ENCODE measurements at places on chromosomes 3 and 15.

DNA sequence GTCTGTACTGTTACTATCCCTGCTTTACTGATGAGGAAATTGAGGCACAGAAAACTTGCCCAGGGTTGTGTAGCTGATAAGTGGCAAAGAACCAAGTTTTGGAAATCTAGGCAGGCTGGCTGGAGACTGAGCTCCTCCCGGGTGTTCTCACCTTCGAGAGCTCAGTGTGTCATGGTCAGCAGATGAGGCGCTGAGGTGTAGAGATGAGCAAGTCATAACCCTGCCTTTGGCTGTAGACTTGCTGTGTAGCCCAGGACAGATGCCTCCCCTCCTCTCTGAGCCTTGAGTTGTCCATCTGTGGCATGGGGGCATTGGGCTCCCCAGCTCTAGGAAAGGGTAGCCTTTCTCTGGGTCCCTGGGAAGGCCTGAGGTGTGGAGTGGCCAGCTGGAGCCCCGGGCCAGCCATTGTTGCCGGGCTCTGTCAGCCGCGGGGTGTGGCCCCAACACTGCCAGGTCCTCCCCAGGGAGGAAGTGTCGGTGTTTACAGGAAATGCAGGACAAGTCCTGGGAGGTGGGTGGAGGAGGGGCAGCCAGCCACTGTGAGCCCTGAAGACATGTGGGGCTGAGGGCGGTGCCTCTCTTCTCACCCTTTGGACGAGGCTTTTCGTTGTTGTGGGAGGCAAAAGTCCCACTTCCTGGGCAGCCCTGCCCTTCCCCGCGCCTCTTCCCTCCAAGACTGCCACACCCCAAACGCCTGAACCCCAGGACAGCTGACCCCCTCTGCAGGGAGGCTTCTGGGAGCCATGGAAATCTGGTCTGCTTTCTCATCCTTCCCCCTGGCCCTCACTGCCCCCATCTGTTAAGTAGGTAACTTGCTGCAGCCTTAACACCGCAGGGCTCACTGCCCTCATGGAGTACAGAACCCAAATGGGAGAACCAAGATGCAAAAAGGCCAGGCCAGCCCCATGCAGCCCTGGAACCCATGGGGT is 29.1 kb downstream of the FGD5 start:
- DNase-seq: no peak

DNA sequence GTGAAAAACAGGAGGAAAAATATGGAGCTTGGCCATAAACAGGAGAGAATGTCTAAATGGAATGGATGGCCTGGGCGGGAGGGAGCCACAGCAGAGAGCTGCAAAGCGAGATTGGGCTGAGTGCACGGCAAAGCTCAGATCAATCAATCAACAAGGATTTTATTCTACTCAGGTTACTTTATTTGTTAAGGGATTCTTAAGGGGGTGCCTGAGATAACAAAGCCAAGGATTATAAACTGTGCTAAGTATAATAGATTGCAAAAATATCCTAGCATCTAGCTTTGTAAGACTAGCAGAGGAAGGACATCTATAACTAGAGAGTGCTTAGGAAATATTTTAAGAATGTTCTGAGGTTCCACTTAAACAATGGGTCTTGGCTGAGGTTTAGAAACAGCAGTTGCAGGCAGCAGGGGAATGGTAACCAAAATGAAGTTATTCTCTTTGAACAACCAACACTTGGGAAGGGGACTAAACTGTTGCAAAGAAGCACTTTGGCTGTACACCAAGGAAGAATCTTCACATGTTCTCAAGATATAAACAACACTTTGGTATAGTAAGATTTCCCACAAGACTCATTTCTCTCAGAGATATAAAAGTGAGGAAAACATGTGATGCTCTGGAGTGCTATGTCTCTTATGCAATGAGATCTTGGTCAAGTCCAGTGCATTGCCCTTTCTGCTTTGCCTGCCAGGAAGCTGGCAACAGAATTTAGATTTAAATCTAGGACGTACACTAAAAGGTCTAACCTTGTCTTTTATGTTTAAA is 35.5 kb downstream of the TMEM212 start:
- DNase-seq: peak; percentile 56

DNA sequence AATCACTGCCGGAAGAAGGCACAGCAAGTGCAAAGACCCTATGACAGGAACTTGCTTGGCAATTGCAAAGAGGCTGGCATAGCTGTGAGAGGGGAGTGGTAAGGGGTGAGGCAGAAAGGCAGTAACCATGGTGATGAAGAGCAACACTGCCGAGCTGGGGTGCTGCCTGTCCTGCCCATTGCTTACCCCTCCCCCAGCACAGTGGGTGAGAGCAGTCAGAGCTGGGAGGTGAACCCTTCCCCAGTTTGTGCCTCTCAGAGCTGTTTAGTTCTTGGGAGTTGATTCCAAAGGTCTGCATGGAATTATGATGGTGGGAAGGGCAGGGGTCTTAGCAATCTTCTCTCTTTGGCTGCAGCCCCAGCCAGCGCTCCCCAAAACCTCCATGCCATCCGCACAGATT is 8.8 kb downstream of the TYRO3 start:
- no peak for DNase-seq

- DNase-seq: no peak
These were observed 116.6 kb upstream of the PRR20G start for GRCh38 chr3:127404221-127405009.

- no peak for DNase-seq
These were observed 7.3 kb downstream of the GRIP2 start for GRCh38 chr3:14532691-14533456.

DNA sequence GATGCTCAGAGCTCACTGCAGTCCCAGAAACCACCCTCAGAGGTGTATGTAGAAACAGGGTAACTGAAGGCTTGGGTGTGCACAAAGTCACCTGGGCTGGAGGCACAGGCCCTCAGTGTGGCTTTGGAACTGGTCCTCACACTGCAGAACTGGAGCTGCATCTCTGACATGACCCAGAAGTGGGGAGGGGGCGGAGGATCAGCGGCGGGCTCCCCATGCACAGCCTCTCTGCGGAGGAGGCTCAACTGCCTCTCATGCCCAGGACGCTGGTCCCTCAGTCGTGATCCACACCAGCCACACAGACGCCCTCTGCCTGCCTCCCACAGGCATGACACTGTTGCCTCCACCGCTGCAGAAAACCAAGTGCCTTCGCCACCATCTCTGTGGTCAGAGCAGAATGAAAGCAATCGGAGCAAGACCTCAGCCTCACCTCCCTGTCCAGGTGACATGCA is 73.7 kb downstream of the TM2D3 start:
- DNase-seq: peak; percentile 71

DNA sequence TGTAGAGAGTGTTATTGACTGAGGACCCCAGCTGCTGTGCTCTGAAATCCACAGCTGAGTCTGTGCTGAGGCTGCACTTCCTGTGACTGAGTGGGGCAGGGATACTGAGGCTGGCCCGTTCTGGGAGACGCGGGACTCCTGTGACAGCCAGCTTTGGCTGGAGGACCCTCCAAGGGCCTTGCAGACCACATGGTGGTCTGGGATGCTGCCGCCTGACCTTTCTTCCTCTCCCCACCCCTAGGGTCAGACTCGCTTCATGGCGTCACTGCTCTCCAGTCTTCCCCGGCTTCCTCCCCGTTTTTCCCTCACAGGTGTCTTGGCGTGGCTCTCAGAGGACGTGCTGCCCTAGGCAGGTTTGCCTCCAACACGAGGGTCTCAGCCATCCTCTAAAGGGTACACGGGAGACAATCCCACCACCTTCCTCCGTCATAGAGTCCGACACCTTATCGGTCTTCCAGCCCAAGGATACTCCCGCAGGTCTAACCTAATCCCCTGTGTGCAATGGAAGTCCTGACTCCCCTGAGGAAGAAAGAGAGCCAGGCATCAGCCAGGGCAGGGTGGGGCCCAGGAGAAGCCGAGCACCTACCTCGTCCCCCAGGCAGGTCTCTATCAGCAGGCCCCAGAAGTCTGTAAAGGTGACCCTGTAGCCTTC is 19.9 kb upstream of the EHD4 start:
- DNase-seq: no peak

GRCh38 chr3:113773381-113773780 is 26.5 kb downstream of the ATP6V1A start:
- no peak for DNase-seq

DNA sequence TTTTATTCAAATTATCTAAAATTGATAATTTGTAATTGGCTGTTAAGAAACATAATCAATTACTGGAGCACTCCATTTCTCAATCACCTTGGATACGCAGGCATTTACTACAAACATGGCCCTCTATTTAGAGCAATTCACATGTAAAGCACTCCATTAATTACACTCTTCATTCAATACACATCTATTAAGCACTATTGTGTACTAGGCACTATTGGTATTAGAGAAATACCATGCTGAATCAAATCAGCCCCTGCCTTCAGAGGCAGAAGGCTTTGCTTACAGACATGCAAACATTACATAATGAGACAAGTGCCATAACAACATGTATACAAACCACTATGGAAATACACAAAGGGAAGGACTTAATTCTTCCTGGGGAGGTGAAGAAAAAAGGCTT is 69.1 kb downstream of the PEAK1 start:
- no peak for DNase-seq

DNA sequence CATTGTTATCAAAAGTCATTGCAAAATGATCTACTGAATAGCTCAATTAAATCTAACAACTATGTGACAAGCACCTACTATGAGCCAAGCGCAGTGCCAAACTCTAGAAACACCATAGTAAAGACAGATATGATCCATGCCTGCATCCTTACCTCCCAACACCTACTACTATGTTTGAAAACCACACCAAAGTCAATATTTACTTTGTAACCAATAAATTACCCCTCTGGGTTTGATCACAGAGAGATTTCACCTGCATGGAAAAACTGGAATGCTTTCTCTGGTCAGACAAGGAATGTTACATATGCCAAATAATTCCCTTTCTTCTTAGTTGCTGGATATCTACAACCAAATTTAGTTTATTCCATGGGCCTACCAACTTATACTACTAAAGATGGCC is 422.2 kb downstream of the FHIT start:
- no peak for DNase-seq

- no peak for DNase-seq
These were observed 95.3 kb downstream of the SLC49A4 start for GRCh38 chr3:122890077-122890719.

GRCh38 chr3:115899535-115899934 is 276.2 kb downstream of the GAP43 start:
- no peak for DNase-seq

Measured in left lobe of liver (tissue), 2 donors.